ENCODE measurements at places on chromosomes 6 and 20.

DNA sequence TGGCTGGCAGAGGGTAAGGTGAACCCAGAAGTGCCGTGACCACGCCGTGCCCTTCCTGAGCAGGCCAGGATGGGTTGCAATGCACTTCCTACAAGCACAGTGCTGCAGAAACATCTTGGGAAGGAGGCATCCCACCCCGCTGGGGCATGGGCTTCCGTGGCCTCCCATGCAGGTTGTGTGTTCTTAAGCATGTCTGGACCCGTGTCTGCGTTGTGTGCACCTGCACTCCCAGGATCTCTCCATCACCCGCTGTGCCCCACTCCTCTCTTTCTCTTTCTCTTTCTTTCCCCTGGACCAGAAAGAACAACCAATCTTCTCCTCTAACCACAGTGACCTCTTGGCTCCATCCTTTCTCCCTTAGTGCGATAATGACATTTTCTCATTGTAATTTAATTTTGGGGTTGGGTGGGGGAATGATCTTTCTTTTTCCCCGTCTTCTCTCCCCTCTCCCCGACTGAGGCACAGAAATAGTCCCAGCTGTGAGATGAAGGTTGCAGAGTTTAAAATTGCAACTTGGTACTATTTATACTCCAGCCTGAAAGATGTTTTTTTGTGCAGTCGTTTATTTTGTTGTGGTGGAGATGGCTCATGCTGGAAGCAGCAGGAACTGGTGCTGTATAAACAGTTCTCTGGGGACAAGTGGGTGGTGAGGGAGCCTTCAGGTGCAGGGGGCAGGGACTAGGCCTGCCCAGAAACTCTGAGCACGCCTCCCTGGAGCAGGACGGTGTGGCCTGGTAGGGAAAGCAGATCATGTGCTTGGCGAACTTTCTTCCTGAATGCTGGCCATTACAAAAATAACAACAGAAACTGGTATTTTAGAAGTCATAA lies 20.5 kb downstream of the BCAS4 start:
- no peak for DNase-seq

GRCh38 chr20:24573557-24573956 lies 104.1 kb downstream of the SYNDIG1 start:
- DNase-seq = no peak

GRCh38 chr6:79042088-79042798 lies 35.8 kb downstream of the PHIP start:
- no peak for DNase-seq

- no peak for DNase-seq
Observed at GRCh38 chr6:132919045-132919860, 104.9 kb downstream of the RPS12 start.

DNA sequence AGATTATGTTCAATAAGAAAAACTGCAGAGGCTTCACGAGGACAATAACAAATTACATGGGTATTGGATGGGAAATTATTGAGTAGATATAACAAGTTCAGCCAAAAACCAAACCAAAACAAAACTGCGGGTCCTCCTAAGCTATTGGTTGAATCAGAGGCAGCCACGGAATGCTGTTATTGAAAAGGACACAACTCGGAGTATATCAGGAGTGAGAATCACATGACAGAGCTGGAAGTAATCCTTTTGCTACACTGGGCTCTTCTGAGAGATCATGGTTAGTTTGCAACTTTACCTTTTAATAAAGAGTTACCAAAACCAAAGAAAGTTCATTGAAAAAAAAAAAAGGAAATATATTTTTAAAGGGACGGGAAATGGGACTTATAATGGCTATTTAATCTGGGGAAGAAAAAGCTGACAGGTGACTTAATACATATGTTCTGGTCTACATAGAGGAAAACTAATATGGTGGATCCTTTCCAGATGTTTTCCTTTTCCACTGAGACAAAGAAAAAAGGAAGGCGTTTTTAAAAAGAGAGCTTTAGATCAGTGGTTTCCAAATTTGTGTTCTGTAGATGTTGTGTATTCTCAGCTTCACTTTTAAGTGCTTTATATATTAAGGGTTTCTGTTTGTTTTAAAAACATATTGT lies 6.9 kb upstream of the CITED2 start:
- DNase-seq = no peak

DNA sequence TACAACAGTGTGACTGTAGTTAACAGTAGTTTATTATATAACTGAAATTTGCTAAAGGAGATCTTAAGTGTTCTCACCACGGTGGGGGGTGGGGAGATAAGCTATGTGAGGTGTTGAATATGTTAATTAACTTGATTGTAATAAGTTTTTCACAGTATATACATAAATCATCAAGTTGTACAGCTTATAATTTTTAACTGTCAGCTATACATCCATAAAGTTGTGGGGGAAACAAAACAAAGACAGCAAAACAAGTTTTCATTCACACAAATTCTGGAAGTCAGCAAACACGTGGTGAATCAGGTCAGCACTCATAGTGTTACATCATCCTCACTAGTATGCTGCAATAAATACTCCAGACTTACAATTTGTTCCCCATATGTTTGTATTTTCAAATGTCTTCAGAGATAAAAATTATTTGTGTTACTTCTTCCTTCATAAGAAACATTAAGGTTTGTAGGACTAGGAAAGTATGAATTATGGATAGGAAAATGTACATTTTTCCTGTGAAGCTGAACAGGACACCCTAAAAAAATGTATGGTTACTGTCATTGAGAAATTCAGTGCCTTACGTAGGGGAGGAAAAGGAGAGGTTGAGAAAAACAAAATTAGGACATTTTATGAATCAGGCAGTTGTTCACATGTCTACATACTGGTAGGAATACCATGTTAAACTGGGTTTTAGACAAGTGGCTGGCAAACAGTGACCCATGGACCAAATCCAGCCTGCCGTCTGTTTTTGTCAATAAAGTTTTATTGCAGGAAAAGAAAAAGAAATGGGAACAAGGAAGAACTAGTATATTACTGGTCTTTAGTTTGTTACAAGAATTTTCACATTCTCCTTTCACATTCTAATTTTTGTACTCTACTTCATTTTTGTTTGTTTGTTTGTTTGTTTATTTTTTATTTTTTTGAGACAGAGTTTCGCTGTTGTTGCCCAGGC lies 6.0 kb downstream of the SUMO4 start:
- no peak for DNase-seq
